Stimulated activated CD8-positive, alpha-beta memory T cell treated with anti-CD3 and anti-CD28 coated beads, Interleukin-4, amount 100 ng/mL, for 24 hours (primary cell): ENCODE measurements at places on chromosomes 11 and 22.

DNA sequence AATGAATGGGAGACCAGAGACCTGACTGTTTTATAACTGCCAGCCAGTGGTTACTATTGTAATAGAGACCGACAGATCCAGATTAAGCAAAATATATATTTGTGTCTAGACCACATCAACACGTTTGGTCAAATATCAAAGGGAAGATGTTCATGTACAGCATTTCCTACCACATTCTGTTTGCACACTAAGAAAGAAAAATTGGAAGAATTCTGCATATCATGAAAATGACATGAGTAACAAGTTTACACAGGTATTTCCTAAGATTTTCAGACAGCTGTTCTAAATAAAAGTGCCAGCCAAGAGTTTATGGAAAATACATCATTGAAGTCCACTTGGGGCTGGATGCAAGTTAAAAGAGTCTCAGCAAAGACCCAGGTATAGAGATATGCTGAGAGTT is 145.5 kb upstream of the ANO3 start:
- no peak for DNase-seq

DNA sequence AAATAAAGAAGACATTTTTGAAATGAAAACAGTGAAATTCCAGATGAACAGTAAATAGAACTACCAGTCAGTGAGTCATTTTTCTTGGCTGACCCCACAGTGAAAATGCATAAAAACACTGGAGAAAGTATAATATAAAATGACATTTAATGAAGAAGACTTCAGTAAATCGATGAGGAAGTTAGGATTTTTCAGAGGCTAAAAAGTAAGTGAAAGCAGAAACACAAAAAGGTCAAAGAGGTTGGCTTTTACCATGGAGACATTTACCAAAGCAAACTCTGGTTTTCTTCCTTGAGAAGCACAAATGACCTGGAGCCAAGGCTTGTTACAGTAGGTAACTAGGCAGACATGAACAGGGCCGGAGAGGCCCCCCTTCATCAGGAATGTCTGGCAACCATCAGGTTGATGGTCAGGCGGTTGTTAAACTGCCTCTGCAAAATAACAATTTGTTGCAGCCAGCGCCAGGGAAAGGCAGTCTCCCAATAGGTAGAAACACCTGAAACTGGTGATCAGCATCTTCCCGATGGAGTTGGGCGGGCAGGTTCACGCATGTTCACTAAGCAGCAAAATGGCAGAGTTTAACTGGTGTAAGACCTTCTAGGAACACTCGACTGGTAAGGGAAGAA is 16.7 kb upstream of the TMEM123 start:
- DNase-seq: no peak

- DNase-seq: no peak
Measured at GRCh38 chr22:42926768-42927167, 69.7 kb upstream of the ARFGAP3 start.

GRCh38 chr11:35812828-35813227 is 131.0 kb upstream of the LDLRAD3 start:
- no peak for DNase-seq

DNA sequence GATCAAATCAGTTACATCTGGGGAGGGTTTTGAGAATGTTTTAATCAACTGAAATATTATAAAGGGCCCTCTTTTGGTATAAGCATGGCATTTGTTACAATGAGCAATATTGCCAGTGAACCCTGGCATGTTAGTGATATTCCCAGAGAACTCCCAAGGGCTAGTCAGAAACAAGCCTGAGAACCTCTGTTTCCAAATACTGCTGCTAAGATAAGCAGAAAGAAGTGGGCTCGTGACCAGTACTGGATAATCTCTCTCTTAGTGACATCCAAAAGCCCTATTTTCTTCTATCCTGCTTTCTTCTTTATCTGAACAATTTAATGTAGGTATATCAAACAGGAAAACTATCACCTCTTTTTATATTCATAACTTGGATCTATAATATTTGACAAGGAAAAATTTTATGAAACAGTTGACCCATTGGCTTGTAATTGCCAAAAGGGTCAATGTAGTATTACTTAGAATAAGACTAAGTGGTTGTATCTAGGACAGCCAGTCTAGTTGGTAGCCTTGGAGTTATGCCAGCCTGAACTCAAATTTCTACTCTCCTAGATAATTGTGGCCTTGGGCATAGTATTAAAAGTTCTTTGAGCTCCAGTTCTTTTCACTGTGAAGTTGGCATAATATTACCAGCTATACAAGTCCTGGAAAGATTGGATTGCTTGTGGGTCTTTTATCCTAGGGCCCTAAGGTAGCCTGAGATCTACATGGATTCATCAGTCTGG is 15.7 kb downstream of the CAT start:
- no peak for DNase-seq

- DNase-seq: no peak
Measured at GRCh38 chr11:70418130-70418529, 19.8 kb downstream of the CTTN start.

- DNase-seq: peak; percentile 30
Measured at GRCh38 chr11:128772814-128773213, 78.9 kb downstream of the FLI1 start.

DNA sequence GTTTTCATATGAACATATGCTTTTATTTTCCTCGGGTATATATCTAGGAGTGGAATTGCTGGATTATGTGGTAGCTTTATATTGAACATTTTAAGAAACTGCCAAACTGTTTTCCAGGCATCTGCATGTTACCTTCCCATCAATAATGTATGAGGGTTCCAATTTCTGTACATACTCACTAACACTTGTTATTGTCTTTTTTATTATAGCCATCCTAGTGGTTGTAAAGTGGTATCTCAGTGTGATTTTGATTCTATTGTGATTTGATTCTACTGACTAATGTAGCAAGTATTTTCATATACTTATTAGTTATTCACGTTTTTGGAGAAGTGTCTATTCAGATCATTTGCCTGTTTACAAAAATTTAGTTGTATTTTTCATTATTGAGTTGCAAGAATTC is 2.0 kb downstream of the ANO5 start:
- no peak for DNase-seq

- no peak for DNase-seq
Measured at GRCh38 chr22:29305836-29306174, 645 bp upstream of the GAS2L1 start.

DNA sequence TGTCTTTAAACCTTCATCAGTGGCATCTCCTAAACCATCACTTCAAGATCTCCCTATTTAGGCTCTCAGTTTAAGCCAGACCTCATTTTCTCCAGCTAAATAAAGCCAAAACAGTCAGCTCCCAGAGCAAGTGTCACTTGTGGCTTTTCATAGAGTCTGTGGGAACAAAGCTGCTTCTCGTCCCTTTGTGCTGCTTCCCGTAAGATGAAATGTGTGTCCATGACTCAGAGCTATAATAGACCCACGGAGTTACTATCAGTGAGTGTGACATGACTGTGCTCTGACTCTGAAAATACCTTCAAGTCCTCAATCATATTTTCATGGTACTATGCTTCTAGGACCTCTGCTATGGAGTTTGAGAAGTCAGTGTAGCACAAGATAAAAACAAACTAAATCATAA is 57.3 kb upstream of the SLN start:
- no peak for DNase-seq

- DNase-seq: no peak
Measured at GRCh38 chr22:37525073-37525745, 6.0 kb upstream of the CARD10 start.

DNA sequence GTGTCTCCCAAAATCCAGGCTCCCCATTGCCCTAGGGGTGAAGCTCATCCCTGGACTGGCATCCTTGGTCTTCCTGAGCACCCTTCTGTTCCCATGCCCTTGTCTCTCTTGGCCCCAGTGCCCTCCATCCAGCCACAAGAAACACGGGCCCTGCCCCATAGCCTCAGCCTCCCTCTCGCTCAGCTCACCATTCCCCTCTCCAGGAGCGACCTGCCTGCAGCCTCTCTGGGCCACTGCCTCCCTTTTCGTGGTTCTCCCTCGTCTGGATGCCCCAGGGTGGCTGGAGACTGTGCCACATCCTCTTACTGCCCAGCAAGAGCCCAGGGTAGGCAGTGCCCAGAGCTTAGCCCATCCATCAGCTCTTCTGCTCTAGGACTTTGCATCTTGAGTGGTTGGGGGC is 532.1 kb downstream of the TBC1D22A start:
- DNase-seq: no peak

DNA sequence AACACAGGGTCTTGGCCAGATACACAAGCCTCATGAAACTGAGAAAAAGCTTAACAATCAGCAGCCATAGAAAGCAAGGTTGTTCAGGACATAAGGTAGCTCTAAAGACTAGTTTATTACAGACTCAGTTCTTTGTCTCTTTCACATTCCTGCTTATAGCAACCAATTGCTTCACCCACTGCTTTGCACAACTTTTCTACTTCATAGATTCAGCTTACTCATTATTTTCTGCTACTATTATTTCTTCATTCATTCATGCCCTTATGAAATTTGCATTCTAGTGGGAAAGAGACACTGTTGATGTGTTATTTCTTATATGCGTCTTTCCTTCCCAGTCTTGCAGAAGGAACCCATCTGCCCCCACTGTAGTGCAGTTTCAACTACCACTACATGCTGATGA is 4.7 kb downstream of the CCDC34 start:
- DNase-seq: no peak

DNA sequence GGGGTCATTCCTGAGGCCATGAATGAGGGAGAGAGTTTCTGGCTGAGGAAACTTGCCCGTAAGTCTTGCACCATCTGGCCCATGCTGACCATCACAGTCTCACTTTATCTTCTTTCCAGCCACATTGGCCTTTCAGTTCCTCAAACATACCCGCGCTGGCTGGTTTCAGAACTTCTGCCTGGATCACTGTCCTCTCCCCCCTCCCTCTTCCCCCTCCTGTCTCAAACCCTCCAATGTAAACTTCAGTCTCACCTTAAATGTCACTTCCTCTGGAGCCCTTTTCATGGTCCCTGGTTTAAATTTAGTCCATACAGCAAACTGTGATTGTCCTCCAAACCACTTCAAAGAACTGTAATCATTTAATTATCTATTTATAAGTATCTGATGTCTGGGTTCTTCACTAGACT is 3.7 kb upstream of the TMEM109 start:
- no peak for DNase-seq

GRCh38 chr11:44626645-44627044 is 61.2 kb downstream of the CD82 start:
- DNase-seq: no peak

DNA sequence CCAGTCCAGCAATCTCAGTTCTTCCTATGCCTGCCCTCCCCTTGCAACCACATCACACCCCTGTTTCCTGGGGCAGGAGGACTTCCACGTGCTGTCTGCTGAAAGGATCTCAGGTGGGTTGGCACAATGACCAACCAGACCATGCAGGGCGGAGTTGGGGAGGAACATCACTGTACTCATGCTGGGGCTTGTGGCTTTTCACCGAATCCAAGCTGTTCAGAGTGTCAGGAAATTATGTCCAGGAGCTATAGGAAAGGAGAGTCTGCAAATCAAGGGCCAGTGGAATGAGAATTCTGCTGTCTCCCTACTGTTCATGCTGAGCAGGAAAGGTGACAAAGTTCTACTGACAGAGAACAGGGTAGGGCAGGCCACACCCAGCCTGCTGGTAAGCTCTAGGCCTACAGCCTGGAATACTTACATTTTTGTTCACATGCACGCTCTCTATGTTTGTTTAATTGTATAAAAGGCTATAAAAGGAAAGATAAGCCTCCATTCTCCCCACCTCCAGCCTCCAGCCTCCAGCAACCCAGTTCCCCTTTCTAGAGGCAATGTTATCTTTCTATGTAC is 1.7 kb upstream of the PLAAT2 start:
- no peak for DNase-seq

DNA sequence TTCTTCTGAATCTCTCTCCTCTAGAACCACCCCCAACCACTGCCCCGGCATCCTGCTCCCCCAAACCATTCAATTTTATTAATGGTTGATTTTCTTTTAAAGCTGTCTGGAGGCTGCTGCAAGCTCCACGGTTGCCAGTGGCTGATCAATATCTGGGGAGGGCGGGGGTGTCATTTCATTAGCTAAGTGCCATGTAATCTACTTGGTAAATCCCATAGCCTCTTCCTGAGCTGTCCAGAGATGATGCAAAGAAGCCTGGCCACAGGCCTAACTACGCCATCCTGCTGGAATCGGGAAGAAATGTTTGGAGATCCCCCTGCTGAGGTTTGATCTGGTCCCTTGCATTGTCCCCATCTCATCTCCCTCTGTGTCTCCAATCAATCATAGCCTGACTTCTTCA is 440.1 kb downstream of the MIAT start:
- no peak for DNase-seq

GRCh38 chr11:76419896-76420295 is 24.9 kb upstream of the EMSY start:
- no peak for DNase-seq

GRCh38 chr11:99987821-99988470 is 699.1 kb upstream of the ARHGAP42 start:
- no peak for DNase-seq

DNA sequence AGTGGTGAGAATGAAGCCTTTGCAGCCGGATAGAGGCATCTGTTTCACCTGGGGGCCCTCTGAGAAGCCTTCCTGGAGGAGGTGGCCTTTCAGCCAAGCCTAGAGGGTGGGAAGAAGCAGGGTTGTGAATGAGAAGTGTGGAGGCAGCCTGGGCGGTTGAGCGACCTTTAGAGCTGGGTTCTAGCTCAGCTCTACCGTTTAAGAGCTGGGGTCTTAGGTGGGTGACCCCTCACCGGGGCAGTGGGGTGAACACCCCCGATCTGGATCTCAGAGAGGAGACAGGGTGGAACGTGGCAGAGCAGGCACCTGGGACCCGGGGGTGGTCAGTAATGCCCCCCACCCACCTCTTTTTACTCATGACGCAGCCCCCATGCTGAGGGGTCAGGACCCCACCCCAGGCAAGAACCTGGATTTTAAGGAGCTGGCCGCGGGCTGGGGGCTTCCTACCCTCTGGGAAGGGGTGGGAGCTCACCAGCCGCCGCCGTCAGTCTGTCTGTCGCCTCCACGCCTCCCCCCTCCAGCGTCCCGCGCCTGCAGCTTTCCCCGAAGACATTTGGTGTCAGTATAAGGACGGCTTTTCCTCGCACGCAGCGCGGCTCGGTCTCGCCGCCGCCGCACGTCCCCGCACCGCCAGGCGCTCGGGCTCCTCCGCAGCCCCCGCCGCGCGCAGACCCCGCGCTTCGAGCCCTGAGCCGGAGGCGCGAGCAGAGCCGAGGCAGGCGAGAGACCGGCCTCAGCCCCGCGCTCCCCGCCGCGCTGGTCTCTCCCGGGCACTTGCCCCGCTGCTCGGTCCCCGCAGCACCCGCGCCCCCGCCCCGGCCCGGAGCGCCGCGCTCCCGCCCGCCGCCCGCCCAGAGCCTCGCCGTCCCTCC is 13.3 kb upstream of the CACNA1I start:
- peak; percentile 26 for DNase-seq

- no peak for DNase-seq
Measured at GRCh38 chr22:44847380-44847779, 95.0 kb downstream of the ARHGAP8 start.

DNA sequence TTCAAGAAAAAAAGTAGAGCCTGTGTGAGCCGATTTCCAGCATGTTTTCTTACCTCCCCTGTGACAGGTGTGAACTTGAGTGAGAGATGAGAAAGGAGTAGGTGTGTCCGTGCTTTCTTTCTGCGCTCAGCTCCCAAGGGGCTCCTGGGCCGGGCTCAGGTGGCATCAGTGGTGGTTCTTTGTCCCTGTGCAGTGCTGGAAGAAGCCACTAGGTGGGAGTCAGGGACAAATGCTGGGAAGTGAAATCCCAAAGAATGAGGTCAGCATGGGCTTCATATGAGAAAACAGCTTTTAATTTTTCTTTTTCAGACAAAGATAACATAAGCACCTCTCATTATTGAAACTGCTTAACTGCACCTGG is 57.8 kb downstream of the PPFIBP2 start:
- no peak for DNase-seq
